ENCODE measurements at places on chromosomes 2 and 18.
A peak's percentile ranks its signal among the peaks of the same experiment; 100 is the strongest.

DNA sequence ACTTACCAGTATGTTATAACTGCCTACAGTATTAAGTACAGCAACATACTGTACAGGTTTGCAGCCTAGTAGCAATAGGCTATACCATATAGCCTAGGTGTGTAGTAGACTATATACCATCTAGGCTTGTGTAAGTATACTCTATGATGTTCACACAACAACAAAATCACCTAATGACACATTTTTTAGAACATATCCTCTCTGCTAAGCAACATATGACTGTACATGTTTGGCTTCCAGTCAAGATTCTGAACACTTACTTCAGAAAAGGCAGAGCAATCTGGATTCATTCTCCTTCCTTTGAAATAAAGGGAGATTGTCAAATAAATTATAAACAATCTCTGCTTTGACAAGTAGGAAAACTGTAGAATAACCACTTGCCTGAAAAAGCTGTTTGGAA lies 81.8 kb downstream of the EXOC6B start:
- DNase-seq: no peak

DNA sequence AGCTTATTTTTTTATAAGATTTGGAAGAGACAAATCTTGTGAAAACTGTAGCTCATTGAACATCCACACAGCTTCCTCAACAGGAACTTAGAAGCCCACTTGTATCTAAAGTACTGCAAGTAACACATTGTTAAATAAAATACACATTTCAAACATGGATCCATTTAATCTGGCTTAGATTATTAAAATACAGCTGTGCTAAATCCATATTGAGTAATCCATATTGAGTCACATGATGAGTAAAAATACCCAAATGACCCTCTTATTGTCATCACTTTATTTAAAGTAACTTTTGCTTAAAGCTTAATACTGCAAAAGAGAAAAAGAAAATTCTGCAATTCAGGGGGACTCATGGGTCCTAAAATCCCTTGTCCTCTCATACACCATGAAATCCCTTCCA lies 133.3 kb downstream of the OSR1 start:
- no peak for DNase-seq

DNA sequence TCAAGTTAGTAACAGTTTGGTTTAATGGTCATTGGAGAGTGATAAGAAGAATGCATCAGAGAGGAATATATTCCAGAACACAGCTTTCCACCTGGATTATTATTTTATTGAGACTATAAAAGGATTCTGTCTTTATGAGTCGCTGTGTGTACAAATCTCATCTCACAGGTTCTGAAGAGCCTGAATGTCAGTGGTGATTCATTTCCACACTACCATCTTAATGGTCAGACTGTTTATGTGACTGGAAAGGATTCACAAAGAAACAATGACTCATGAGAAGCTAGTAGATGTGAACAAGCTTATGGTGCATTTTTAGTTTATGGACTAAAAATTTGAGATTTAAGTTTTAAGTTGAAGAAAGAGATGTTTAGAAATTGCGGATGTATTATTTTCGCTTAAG lies 685.4 kb upstream of the NRXN1 start:
- no peak for DNase-seq

- no peak for DNase-seq
Measured at GRCh38 chr18:79222790-79223189, 153.6 kb downstream of the ATP9B start.

DNA sequence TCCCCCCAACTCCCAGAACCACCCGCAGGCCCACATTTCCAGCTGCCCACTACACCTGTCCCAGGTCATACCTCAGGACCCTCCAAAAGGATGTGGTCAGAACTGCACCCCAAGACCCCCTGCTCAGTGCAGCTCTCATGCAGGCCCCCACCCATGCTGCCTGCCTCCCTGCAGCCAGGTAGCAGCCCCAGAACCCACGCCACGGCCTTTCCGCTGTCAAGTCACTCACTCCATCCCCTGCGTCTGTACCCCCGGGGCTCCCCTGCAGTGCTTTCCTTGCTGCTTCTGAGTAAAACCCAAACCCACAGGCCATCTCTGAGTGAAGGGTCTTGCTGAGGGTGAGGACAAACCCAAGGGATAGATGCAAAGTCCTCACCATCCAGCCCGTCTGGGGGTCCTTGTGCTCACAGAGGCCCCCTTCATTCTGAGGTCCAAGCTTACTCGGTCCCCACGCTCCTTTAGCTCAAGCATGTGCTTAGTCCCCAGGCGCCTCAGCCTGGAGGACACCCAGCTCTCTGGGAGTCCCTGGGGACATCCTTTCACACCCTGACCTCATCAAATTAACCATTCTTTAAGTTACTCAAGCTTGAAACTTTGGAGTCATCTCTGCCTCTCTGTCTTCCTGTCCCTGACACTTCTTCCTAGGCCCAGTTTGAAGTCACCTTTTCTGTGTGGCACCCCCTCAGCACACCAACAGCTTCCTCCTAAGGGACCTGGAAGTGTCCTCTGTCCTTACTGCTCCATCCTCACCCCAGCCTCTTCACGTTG lies 130.1 kb downstream of the SMAD7 start:
- no peak for DNase-seq

DNA sequence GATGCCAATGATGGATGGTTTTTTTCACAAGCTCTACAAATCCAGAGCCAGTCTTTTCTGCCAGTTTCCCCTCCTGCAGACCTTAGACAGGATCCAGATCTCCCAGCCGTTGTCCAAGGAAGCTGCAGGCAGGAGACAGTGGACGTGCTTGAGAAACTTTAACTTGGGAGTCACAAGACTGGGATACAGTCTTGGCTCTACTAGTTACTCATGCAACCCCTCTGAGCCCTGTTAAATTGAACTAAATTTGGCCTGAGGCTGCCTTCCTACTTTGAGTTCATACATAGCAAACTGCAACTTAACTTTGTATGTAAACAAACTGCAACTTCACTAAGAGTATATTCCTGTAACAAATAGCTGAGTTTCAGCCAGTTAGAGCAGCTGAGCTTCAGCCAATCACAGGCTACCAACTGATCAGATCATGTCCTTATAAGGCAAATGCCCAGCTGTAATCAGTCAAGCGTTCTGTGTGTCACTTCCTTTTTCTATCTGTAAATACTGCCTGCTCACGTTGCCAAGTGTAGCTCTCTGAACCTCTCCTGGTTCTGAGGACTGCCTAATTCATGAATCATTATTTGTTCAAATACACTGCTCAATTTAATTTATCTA lies 140.9 kb downstream of the CAPN13 start:
- DNase-seq: peak; percentile 73

GRCh38 chr2:86793752-86794151 lies 3.0 kb upstream of the CD8A start:
- DNase-seq: no peak

Measured in Daoy (cell line).